Substantia nigra (tissue), 51 donors: ENCODE measurements at places on chromosomes 5 and 9.

DNA sequence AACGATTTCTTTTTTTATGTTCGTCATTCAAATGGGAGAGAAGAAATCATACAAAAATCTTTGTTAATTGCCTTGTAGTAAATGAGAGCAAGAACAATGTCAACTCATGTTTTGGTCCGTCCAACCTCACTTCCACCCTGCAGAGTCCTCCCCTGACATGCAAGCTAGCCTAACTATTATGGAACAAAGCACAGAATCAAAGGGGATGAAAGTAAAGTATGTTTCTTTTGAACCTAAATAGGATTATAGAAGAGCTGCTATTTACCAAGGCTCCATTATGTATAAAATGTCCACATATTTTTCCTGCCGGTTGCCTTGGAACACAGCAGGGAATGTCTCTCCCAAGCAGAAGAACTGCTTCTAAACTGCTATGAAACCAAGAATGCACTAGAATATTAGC is 161.1 kb downstream of the MRPS30 start:
- DNase-seq, result no peak

- no peak for DNase-seq
Measured at GRCh38 chr9:95516221-95516733, 494 bp downstream of the PTCH1 start.

- DNase-seq, result peak; percentile 45
Measured at GRCh38 chr5:78985116-78985724, at the start of gene ARSB. Gene ARSB (minus strand): TSS chr5:78985310. CDS start chr5:78985248, 62 bp downstream.

GRCh38 chr5:107610798-107611197 is 59.9 kb downstream of the EFNA5 start:
- no peak for DNase-seq

GRCh38 chr5:31273631-31274378 is 80.3 kb downstream of the CDH6 start:
- no peak for DNase-seq

DNA sequence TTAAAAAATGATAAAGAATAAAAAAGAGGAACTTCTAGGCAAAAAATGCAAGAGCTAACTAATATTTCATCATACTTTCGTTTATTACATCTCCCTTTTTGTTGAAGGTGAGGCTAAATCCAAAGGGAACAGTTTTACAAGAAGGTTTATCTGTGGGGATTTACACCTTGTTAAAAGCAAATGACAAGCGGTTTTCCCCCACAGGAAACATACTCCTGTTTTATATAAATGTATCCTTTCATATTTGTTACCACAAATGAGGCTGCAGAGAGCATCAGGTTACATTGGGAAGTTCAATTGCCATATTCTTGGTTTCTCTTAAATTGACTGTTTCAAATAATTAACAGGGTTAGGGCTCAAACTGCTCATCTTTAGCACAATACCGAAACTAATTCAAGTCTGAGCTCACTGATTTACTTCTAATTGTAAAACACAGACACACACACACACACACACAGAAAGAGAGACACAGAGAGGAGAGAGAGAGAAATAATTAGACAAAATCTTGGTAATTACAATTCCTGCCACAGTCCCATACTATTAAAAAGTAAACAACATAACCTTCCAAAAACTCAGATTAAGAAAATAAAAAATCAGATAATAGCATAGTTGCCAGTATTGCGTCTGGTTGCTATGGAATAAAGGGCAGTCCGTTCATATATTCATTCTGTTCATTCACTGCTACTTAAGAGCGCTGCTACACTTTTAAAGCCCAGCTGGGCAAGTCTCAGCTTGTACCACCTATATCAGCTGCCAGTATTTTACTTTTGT is 17.1 kb downstream of the RFX3 start:
- no peak for DNase-seq

GRCh38 chr9:98117984-98118639 is 910 bp downstream of the TRIM14 start:
- DNase-seq, result no peak

DNA sequence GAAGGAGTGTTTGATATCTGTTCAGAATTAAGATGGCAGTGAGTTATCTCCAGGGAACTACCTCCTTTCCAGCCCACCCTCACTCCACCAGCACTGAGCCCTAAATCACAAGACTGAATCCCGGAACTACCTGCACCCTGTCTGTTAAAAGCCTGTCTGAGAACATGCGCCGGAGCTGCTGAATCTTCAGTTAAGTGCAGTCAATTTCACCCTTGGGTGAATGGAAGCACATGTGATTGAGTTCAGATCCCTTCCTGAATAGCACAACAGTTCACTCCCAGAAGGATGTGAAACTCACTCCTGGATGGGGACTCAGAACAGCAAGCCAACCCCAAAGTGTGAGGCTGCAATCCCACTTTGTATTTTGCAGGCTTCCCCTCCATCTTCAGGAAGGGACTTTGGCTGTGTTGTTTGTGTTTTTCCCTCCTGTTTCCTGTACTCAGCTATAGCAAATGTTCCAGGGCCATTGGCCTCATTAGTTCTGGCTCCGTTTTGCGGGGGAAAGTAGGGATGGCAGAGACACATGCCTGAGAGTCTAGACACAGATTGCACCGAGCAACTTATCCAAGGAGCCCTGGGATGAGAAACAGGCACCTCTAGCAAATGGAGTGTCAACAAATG is 43.4 kb downstream of the DPYSL3 start:
- no peak for DNase-seq

GRCh38 chr9:105333811-105334210 is 89.4 kb downstream of the SLC44A1 start:
- no peak for DNase-seq

DNA sequence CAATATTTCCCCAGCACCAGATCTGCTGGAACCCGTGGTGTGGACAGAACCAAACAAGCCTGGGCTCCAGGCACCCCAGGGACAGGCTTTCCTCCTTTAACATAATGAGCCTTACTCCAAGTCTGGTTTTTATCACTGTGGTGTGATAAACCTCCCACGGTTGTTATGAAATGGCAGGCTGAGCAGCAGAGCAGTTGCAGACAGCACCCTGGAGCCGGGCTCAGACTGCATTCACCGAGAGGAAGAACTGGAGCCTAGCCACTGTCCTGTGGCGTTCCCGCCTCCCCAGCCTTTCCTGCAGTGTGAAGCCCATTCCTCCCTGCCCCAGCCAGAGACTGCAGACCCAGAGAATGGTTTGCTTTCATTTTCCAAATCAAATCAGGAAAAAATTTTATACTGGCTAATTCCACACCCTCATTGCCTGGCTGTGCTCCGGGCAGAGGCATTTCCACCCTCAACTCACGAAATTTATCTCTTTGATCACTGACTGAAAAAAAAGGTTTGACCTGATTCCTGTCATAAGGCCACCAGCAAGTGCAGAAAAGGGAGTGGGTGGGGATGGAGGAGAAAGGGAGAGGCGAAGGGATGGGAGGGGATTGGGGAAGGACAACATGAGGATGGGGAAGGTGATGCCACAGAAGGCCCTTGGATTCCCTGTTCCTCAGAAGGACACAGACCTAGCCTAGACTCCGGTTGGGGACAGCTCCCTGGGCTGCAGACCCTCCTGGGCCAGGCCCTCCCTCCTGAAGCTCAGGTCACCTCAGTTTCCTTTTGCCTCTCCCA is 18.9 kb downstream of the IPPK start:
- no peak for DNase-seq
